ENCODE measurements at places on chromosomes 1 and 21.

DNA sequence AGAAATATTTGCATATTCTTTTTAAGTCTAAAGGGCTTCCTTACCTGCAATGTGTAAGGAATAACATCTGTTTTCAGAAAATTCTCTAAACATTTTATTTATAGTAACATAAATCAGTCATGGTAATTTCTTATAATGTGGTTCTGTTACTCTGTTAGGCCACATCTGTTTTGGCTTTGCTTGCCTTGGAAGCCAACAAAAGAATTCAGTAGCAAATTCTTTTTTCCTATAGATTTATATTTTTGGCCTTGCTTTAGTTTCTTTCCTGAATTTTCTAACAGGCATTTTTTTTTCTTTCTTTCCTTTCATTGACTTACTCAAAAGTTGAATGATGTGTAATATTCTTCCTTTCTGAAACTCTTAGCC, 72.2 kb downstream of the OSBPL9 start:
- DNase-seq = no peak

DNA sequence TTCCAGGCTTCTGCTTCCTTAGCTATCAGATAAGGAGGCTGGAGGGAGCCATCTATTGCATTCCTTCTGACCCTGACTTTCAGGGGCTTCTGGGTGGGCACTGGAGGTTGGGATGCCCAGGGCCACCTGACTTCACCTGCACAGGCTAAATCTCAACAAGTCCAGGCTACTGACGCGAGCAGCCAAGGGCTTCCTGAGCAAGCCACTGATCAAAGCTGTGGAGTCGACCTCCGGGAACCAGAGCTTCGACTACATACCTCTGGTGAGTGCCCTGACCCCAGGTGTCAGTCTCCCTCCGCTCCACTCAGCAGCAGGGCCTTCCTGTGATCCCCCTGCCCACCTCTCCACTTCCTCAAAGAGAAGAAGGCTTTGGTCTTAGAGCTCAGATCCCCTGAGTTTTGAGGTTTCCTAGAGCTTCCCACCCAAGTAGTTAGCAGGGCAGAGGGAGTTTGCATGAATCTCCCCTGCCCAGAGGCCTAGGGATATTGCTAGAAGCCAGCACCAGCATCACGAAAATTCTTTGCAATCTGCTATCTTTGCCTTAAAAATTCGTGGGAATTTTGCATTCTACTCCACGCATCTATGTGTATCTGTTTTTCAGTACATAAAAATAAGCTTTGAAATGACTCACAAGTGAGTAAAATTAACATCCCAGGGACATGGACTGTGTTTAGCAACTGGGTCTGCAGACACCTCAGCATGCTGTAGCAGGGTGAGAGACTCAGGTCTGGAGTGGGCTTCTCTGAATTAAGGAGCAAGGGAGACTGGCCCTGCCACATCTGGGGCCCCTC, 61.4 kb downstream of the VWA5B1 start:
- DNase-seq = no peak

GRCh38 chr1:247437551-247438505, 20.1 kb downstream of the OR2B11 start:
- DNase-seq = no peak

DNA sequence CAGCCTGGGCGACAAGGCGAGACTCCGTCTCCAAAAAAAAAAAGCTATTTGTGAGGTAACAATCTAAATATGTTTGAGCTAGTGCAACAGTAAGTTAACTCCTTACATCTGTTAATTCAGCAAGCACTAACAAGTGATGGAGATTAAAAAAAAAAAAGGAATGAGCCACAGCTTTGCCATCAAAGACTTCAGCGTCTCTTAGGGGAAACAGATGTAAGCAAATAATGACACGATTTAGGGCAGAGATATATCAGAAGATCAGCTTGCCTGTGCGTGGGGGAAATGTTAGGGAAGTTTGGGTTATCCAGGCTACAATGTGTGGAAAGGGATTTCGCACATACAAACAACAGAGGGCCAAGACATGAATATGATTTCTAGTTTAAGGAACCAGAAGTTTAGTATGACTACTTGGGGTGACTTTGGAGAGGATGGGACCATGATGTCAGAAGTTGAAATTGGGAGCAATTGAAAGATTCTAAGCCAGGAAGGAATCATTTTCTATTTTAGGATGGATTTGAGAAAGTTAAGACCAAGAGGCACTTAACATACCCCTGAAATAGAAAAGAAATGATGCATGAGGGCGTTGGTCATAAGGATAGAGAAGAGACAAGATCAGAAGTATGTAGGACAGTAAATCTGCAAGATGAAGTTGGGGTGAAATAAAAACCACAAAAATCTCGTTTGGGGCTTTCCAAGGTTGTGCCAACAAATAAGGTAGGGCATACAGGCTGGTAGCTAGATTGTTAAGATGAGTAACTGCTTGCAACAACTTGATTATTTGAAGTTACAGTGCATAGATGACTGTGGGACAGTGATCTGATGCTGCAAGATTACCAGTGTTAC, 2.4 kb upstream of the BRWD1 start:
- no peak for DNase-seq

DNA sequence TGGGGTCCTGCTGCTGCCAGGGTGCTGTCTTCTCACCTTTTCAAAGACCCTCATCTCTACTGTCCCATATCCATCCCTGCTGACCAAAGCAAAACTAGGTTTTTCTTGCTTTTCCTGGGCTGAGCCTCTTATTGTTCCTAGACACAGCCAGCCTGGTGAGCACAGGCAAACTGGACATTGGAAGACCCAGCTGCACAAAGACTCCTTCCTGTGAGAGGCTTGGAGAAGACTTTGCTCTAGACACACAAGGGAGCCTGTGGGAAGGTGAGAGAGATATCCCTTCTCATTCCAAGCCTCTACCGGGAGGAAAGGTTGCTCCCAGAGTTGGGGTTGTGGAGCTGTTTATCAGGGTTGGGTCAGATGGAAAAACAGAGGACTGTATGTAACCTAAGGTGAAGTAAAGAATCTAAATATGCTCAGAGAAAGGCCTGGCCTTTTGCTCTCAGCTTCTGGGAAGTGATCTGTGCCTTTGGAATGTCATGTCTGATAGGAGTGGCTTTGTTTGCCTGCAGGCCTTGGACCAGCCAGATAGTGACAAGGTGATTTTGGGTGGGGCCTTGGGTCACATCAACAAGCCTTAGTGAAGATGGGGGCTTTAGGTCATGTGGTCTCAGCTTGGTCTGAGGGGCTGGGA, 87.6 kb upstream of the RUNX1 start:
- DNase-seq = no peak

DNA sequence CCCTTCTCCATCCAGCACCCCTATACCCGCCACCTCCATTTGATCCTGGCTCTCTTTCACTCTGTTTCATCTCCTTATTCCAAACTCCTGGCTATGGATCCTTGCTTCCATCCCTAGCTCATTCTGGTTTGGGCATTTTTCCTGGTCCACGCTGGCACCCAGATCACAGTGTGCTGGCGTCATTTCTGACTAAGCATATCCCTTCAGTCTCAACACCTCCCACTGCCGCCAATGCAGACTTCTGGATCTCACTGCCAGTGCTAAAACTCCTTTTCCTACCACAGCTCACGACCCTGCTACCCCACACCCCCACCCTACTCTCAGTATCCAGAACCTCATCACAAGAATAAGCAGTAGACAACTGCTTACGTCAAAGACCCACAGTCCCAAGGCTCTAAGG, 16.3 kb downstream of the SEC16B start:
- no peak for DNase-seq

DNA sequence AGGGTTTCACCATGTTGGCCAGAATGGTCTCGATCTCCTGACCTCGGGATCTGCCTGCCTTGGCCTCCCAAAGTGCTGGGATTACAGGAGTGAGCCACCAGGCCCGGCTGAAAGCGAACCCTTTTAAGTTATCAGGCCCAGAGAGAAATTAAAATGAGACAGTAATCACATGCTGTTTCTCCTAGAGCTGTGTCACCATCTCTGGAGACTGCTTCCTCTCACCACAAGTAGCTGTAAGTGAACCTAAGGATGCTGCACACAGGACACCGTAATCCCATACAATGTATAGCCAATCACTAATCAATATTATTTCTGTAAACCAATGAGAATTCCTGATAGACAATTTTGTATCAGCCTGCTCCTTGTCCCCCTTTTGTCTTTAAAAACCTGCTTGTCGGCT, 5.7 kb upstream of the CSTB start:
- no peak for DNase-seq

- no peak for DNase-seq
Measured at GRCh38 chr1:210031473-210031872, 93.5 kb downstream of the SYT14 start.

DNA sequence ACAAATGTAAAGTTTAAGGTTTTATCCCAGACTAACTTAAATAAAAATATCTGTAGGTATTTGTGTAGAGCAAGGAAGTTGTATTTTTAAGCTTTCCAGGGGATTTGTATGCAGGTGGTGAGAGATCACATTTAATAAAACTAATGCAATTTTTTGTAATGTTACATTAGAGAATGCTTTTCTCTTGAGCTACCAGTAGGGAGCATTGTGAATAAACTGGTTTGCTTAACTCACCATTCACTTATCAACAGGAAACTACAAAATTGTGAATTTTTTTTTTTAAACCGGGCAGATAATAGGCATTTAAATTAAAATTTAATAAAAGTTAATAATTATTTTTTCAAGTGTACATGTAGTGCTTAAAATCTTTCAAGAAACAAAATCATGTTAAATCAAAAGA, 78.6 kb downstream of the IVNS1ABP start:
- DNase-seq = no peak

- peak; percentile 59 for DNase-seq
Measured at GRCh38 chr1:153353226-153353947, 4.3 kb upstream of the S100A9 start.

DNA sequence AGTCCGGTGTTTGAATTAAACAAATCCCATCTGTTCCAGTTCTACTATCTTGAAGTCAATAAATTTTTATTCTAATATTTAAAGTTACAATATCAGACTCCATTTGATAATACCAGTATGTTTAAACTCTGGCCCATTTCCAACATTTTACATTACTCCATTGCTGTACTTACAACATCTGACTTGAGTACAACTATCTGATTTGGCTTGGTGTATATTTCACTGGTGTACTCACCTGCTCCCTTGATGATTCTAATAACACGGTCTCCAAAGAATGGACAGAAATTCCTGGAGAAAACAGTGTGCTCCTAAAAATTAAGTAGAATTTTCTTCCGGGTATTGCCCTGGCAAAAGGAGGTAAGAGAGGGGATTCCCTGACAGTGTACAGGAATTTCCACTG, 680.5 kb upstream of the ADAMTS5 start:
- no peak for DNase-seq

- no peak for DNase-seq
Measured at GRCh38 chr1:24894002-24894401, 36.1 kb downstream of the RUNX3 start.

- no peak for DNase-seq
Measured at GRCh38 chr1:154548028-154548427, 10.4 kb downstream of the UBE2Q1 start.

DNA sequence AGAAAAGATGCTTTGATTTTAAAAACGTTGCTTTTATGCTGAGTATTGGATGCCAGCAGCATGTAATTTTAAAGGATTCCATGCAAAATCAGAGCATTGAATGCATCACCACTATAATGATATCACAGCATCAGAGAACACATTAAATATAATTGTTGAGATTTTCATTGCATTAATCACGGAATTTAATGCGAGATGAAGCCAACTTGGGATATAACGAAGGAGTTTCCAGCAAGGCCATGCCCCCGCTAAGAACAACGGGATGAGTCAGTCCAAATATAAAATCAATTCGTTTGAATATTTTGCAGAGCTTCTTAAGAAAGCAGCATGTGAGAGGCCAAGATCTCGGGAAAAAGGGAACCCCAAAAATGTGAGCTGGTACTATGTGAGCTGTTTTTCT, 423.4 kb upstream of the CHRM3 start:
- DNase-seq = no peak

DNA sequence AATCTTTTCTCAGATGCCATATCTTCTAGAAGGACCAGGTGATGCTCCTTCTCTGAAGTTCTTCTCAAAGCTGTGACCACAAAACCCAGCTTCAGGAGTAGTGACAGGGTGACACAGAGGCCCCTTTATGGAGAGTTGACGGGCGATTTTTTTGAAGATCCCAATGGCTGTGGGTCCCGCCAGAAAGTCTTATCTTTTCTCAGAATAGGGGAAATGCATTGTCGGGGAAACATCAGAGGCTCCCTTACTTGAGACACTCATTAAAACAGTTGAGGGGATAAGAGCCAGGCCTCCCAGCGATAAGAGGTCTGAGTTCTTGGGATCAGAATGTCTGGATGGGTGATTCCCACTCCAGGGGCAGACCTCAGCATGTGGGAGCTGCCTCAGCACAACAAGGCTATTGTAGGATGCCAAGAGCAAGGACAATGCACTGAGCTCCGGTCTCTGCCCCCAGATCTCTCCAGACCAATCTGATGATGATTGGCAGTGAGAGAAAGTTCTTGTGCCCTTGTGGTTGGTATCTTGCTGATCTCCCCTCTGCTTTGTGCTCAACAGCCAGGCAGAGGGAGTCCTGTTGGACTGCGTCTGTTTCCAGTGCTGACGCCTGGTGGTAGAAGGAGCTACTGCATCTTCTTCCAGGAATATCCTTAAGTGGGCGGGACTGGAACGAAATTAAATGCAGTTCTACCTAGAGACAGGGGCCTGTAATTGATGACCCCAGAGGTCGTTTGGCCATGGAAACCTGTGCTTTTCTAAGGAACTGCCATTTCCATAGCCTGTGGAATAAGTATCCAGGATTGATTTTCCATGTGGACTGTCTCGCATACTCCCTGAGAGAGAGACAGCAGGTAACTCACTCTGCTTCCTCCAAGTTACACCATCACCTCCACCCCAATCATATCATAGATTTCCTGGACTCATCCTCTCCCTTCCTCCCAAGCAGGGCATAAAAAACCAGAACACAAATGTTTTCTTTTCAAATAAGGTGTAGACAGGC, 6.8 kb upstream of the ACKR1 start:
- DNase-seq = peak; percentile 79

- no peak for DNase-seq
Measured at GRCh38 chr1:223802032-223802431, 43.7 kb downstream of the TP53BP2 start.
